ENCODE measurements at places on chromosomes 3 and 15.

DNA sequence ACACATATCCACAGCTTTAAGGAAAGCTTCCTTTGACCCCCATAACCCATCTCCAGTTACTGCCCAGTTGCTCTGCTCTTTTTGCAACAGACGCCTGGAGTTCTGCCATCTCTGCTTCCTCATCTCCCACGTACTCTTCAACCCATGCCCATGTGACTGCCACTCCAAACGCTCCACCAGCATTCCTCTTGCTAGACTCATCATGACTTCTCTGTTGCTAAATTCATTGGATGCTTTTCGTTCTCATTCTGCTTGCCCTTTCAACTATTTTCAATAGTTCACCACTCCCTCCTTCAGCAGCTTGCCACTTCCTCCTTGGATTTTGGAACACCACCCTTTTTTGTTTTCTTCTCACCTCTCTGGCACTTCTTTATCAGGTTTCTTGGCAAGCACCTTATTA is 2.7 kb upstream of the KNSTRN start:
- no peak for DNase-seq

DNA sequence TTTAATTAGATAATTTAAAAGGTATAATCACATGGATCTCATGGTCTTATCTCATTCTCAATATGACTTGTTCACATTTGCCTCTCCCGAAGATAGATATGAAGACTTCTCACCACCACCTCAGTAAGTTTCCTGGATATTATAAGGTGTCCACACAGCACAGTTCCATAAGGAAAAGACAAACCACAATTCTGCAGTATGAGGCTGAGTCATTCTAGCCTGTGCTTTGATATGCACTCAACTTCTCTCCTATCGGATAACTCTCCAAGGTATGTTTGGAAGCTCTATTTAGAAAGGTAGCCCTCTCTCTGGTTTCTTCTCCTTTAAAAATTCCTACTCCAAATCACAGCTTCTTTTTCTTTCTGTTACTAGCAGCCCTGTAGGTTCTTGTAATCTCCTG is 612.8 kb downstream of the ZPLD1 start:
- no peak for DNase-seq

- DNase-seq: no peak
Observed at GRCh38 chr3:3783696-3784095, 15.5 kb upstream of the LRRN1 start.

DNA sequence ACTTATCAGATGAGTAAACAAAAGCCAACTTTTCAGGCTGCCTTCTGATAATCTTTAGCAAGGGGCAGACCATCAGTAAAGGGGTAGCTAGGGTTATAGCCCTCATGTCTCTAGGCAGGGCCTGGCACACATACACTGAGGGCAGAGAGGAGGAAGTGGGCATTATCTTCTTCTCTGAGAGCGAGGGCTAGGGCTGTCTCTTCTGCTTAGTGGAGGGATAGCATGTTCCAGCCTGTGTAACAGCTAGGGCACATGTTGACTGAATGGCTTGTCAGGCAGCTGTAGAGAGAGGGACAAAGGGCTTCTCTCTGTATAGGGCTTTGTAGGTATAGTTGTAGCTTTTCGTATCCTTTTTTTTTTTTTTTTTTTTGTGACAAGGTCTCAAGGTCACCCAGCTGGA is 17.8 kb downstream of the CRTC3 start:
- no peak for DNase-seq

DNA sequence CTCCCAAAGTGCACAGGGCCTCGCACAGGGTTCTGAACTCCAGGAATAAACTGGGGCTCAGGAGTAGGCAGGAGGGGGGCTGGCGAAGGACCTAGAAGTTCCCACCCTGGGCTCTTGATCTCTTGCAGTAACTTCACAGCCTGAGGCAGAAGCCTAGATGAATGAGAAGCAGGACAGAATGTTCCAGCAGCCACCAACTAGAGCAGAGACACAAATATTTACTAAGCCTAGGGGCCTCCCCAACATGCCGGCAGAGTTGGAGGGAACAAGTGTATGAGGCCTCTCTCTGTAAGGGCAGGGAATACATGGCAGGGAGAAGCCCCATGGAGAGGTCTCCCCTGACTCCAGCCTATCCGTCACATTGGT is 25.3 kb upstream of the C15orf39 start:
- no peak for DNase-seq
